ENCODE measurements at places on chromosomes 5 and 9.

DNA sequence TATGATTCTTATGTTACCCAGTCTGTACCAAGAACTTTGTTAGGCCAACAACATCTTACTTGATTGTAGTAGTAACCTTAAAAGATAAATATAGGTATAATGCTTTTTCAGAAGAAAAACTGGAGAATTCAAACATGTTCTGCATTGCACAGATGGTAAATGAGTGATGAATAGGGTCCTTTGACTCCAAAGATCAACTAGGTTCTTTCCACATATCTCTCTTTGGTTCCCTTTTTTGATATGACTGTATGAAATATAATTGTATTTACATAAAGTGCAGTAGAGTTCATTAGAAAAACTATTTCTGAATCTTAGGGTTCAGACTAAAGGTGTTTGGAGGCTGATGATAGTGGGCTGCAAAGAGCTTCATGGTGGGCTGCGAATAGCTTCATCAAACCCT lies 150.5 kb upstream of the CDKN2B start:
- ATAC-seq = no peak

GRCh38 chr5:152994033-152994680 lies 496.3 kb upstream of the GRIA1 start:
- no peak for ATAC-seq

DNA sequence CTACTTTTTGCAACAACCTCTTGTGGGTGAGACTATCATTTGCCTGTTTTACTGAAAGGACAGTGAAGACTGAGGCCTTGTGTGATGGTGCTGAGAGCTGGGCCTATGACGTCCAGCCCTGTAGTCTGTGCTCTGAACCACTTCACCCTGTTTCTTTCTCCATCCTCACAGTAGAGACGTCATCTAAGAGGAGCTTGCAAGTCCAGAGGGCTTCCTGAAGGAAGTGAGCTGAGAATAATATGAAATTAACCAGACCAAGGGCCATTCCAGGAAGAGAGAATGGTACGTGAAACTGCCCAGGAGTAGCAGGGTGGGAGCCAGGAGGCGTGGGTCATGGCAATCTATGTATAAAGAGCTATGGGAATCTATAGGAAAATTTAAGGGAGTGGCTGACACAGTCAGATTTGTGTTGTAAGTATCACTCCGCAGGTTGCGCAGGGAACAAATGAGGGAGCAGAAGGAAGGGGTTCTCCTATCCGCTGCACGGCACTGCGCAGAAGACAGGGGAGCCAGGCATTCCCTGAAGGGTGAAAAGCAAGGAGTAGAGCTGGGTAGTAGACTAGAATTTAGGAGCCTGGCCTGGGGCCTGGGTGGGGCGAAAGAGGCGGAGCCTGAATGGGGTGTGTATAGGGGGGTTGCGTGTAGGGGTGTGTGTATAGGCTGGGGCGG lies 596 bp upstream of the FGFR4 start:
- ATAC-seq = no peak

DNA sequence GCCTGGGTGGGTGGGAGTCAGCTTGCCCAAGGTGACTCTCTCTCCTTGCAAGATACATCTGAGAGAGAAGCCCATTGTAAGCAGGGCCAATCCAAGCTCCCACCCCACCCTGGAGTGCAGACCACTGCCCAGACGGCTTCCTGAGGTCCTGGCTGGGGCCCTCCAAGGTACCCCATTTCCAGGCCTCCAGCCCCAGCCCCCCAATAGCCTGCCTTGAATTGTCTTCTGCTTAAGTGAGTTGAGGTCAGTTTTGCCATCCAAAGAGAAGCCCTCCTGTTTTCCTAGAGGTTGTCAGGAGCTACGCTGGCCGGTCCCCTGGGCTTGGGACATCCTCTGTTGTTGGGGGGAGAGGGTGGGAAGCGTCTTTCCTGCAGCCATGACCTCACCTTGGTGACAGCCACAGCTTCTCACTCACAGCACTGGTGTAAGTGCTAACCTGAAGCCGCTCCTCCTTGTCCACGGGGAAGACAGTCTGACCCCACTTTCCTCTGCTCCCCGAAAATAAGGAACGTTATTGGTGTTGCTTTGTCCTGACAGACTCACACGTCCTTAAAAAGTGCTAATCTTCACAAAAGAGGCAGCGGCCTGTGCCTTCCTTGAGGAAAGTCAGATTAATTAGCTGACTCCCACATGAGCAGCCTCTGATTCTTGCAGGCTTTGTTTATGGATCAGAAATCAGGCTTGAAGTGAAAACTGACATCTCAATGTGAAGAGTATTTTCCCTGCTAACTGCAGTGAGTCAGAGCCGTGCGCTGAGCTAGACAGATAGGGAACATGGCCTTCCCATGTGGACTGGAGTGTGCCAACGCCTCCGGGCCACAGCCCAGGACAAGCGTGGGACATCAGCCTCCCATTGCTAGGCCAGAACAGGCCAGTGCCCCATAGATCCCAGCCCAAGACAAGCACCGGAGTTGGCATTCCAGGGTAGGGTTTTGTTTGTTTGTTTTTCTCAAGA lies 52.3 kb downstream of the ADAMTS2 start:
- no peak for ATAC-seq

DNA sequence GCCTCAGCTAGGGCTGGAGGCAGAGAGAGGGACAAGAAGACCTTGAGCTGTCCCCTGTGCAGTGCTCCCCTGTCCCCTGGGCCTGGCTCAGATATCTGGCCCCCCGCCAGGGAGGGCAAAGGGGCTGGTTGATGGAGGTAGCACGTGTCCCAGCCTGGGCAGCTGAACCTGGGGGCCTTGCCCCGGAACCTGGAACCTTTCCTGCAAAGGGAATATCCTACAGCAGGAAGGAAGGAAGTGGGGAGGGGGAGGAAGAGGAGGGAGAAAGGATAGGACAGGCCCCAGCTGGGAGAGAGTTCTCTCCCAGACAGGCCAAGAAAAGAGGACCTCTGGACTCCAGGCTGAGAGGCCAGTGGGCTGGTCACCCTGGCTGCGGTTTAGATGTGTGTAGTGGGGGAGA lies 27.6 kb upstream of the PSD2 start:
- no peak for ATAC-seq

- no peak for ATAC-seq
Measured at GRCh38 chr5:174589011-174589410, 135.4 kb upstream of the MSX2 start.

DNA sequence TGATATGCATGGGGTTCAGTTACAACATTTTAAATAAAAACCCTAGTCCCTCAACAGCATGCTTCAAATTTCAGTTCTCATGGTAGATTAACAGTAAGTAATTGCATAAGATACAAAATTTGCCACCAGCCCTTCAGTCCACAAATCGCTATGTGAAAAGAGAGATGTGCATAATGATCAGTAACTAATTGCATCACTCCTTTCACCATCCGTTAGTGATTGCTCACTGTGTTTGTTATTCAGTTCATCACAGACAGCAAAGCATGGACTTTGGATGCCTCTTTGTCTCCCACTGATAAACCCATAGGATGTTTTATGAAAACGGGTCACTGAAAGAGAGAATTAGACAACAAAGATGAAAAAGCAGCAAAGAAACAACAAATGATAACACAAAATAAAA lies 103.2 kb downstream of the MCTP1 start:
- ATAC-seq = no peak

GRCh38 chr9:127741831-127742434 lies 6.8 kb upstream of the TOR2A start:
- ATAC-seq = peak; percentile 21

DNA sequence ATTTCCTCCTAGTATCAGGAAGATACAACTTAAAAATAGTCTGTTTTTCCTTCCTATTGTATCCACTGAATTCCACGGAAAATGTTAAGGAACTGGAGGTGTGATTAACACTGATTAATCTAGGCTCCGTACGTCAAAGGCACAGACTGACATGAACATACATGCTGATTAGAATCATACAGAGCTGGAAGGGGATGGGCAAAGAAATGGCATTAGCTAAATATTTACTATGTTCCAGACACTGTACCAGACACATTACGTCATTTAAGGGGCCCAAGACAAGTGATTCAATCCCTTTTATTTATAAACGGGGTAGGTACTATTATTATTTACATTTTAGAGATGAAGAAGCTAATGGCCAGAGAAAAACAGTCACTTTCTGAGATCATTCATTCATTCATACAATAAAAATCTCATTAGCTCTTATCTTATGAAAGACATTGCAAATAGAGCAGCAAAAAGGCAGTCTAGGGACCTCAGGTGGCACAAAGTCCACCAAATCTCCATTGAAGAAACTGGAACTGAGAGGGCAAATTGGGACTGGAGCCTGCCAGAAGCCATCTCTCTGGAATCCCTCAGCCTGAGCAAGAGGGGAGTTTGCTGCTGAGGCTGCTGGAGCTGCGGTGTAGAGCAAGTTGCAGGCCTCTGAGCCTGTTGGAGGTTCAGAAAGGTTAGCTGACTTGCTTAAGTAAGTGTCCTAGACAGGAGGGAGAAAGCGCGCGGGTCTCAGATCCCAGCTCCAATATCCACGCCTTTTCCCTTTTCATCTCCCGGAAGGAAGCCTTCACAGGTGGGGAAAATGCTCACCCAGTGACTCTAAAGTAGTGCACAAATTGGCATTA lies 1.6 kb upstream of the TGFBR1 start:
- no peak for ATAC-seq
